Mammary epithelial cell (primary cell): ENCODE measurements at places on chromosomes 4 and X. TPM values are rescaled to one million over a fixed set of nuclear protein-coding genes. Genes with fewer than 3 reads are reported as not detected.
A peak's percentile ranks its signal among the peaks of the same experiment; 100 is the strongest.

DNA sequence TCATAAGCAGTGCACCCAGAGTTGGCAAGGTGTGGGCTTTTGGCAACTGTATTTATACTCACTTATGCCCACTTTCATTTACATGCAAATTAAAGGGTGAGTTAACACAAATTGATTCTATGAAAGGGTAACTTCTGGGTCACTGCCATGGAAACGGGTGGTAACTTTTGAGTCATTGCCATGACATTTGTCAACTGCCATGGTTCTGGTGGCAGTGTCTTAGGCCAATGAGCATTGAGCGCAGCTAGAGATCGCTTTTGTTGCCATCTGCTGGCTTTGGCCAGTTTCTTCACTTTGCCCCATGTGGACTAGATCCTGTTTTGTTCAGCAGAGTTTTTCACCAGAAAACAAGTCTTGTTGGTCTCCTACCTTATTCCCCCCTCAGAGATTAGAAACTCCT lies 170.8 kb upstream of the NUDT6 start:
- DNase-seq = no peak

- DNase-seq = no peak
Measured at GRCh38 chr4:129998436-129999150, 902.6 kb downstream of the C4orf33 start.

GRCh38 chrX:43974100-43974475 lies 898 bp upstream of the NDP start:
- peak; percentile 51 for DNase-seq

GRCh38 chr4:140252141-140252741 lies 98.3 kb upstream of the MAML3 start:
- no peak for DNase-seq

- peak; percentile 27 for DNase-seq
Measured at GRCh38 chr4:183094393-183095198, 4.5 kb upstream of the WWC2 start.

GRCh38 chr4:94882756-94883155 lies 125.0 kb downstream of the BMPR1B start:
- DNase-seq = peak; percentile 21

- no peak for DNase-seq
Measured at GRCh38 chr4:98779088-98779487, 120.7 kb upstream of the TSPAN5 start.

DNA sequence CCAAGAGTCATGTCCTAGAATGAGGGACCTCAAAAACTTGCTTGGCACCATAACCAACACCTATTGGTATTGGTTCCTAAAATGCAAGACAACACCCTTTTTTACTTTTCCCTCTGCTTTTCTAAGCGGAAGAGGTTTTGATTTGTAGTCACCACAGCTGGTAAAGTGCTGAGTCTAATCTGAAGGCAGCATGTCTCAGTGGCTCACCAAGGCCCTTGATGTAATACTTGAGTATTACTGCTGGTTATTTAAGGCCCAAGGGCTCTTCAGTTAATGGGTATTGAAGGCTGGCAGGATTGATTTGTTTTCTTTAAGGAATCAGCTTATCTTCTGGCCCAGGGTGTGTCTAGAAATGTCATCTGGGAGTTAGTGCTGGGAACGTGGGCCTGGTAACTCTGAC lies 735.1 kb downstream of the GLUD2 start:
- DNase-seq = no peak

DNA sequence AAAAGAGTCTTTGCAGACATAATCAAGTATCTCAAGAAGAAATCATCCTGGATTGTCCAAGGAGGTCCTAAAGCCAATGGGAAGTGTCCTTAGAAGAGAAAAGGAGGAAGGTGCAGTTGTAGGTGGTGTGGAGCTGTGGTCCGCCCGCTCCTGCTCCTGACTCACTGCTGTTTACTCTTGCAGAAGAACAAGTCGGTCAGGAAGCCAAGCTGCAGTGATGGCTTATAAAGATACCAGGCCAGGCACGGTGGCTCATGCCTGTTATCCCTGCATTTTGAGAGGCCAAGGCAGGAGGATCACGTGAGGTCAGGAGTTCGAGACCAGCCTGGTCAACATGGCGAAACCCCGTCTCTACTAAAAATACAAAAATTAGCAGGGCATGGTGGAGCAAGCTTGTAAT lies 66.4 kb upstream of the ATP6AP2 start:
- DNase-seq = peak; percentile 5

GRCh38 chr4:47824840-47825239 lies 13.0 kb downstream of the CORIN start:
- no peak for DNase-seq

GRCh38 chr4:163747293-163747692 lies 252.8 kb downstream of the TMA16 start:
- no peak for DNase-seq

- no peak for DNase-seq
Measured at GRCh38 chr4:19982556-19982955, 269.1 kb upstream of the SLIT2 start.

GRCh38 chr4:88938138-88938537 lies 118.8 kb downstream of the FAM13A start:
- peak; percentile 93 for DNase-seq

- peak; percentile 39 for DNase-seq
Measured at GRCh38 chrX:119757979-119758730, at the start of gene SOWAHD. Gene SOWAHD, plus strand, starts transcription at chrX:119758588. Its CDS starts 80 bp downstream, at chrX:119758668.

DNA sequence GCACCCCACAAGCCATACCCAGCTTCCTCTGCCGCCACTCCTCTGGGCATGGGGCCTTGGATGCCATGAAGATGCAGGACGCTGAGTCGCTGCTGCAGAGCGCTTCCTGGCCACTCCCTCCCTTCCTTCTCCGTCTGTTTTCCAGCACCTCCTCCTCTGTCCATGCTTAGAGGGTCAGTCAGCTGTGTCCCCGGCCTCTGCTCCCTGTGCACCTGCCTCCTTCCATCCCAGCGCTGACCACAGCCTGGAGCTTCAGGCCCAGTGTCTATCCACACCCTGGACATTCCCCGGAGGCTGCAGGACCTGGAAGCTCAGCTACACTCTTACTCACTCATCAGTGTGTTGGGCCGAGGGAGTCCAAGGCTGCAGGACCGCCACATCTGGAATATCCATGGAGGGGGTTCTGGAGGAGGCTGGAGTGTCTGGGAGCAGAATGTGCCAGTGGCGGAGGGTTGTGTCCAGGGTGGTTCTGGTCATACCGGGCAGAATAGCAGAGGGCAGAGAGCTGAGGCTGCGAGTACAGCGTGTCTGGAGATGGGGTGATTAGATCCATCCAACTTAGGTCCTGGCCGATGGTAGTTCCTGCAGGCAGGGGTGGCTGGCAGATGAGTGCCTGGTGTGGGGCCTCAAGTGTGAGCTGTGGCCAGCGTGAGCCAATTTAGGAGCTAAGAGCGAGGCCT lies 58.6 kb upstream of the ADRA2C start:
- DNase-seq = no peak

DNA sequence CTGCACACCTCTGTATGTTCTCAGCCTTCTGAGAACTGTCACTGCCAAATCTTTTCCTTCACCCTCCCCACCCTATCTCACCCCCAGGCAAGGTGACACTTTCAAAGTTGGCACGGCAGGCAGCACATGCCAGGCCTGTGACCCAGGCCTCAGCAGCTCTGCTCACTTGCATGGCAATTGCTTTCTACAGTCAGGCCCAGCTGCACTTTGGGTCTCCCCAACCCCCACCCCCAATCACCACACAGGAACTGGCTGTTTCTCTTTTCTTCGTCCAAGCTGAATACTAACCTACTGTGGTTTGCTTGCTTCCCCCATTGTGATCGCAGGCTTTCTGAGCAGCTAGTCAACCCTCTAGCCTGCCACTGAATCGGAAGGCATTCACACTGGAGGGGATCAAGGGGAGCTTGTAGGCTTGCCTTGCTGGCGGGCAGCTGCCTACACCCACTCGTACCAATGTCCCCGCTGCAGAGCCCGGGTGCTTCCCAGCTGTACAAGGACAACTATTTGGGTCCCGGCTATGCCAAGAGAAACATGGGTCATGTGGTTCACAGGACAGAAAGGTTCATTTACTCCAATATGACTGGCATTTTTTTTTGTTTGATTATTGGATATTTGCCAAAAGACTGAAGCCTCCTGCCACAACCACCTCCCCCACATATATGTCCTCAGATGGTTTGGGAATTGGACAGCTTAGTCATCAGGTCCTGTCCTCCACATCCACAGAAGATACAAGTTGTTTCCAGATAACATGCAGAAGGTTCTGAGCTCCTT lies 28.1 kb downstream of the SLC25A43 start:
- DNase-seq = no peak

- no peak for DNase-seq
Measured at GRCh38 chr4:52076731-52077130, 25.6 kb downstream of the SPATA18 start.

- DNase-seq = peak; percentile 61
Measured at GRCh38 chrX:30786374-30786773, 102.7 kb downstream of the TAB3 start.

DNA sequence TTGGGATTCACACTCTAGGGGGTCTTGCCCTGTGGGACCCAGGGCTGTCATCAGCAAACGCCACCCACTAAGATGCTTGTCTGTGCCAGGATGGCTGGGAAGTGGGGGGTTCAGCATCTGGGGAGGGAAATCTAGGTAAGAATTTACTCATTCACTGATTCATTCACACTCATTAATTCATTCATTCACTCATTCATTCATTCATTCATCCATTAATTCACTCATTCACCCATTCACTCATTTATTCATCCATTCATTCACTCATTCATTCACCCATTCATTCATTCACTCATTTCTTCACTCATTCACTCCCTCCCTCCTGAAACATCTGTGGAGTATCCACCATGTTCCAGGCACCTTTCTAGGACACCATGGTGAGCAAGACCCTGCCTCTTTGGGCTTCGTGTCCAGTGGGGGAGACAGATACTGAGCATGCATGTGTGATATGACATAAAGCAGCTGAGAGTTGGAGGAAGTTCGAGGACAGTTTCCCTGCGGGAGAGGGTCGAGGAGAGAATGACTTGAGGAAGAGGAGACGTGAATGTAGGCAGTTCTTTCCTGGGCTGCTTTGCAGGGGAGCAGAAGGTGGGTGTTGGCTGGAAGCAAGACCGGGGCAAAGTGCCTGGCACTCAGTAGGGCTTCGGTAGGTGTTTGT lies 90.6 kb downstream of the SORCS2 start:
- DNase-seq = no peak

- peak; percentile 32 for DNase-seq
Measured at GRCh38 chrX:147912093-147912801, 528 bp downstream of the FMR1 start.

DNA sequence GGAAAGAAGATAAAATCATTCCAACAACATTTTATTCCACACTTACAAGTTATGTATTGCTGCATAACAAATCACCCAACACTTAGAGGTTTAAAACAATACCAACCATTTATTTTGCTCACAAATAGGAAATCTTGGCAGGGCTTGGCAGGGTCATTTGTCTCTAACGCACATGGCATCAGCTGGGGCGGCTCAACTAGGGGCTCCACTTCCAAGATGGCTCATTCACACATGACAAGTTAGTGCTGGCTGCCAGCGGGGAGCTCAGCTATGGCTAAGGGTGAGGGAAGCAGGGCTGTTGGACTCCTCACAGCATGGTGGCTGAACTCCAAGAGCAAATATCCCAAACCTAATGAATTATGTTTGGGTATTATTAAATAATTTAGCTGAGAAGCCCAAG lies 377.0 kb downstream of the ZNF674 start:
- DNase-seq = no peak

- peak; percentile 52 for DNase-seq
Measured at GRCh38 chrX:2500091-2500802, 529 bp downstream of the DHRSX start.

DNA sequence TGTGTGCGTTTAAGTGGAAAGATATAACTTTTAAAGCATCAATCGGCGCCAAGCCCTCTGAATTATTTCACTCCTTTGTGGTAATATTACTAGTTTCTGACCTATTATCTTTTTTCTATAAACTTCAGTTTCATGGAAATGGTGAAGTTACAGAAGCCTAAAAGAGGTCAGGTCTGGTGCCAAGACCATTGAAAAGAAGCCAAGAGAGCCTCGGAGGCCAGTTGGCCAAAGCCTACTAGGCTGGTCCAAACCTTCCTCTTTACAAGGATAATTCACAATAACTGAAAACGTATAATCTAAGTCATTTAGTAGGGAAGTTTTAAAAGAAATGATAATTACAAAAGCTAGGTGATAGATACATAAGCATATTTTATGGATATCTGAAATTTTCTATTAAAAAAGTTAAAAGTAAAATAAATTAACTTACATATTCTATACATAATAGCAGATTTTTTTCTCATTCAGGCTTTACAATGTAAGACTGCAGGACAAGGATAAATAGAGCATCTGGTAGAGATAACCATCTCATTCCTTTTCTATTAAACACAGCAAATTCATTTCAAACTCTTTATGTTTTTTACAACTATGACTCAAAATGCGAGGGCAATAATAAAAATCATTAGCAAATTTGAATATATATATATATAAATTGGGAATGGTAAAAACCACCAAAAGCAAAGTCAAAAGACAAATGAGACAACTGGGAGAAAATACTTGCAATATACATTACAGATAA lies 49.2 kb downstream of the WDFY3 start:
- no peak for DNase-seq

DNA sequence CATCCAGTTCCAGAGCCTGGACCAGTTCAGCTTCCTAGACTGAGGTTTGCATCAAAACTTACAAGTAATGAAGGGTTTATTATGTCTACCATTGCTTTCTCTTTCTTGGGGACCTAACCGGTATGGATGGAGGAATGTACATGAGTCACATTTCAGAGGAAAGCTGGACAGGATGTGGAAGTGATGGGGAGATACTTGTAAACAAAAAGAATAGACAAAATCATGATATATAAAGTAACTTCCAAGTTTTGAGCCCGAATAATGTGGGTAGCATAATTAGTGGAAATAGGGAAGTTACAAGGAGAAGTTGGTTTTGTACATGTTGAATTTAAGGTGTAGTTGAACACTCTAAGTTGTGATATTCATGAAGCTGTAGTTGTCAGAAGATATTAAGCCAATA lies 15.0 kb downstream of the FNIP2 start:
- peak; percentile 35 for DNase-seq

GRCh38 chrX:1925053-1925481 lies 310.2 kb downstream of the ASMT start:
- DNase-seq = no peak

Gene MAGEA4
- total RNA-seq = not detected in 2 replicates

Gene ANXA10
- not detected in 2 replicates for total RNA-seq

Gene BRCC3
- total RNA-seq = 10.2 TPM

Gene ANXA3
- 325 and 511 TPM in 2 replicates for total RNA-seq

Gene IL2
- total RNA-seq = not detected in 2 replicates

Gene SLC49A3
- 0.83 TPM for total RNA-seq

Gene GABRG1
- not detected for total RNA-seq

Gene FGFBP1
- 0.83 TPM for total RNA-seq

Gene SPANXC
- not detected for total RNA-seq

Gene DRP2
- not detected for total RNA-seq

Gene CLNK
- total RNA-seq = not detected

Gene ZFP92
- total RNA-seq = 2.7 TPM
